ENCODE measurements at places on chromosomes 13 and 19.

DNA sequence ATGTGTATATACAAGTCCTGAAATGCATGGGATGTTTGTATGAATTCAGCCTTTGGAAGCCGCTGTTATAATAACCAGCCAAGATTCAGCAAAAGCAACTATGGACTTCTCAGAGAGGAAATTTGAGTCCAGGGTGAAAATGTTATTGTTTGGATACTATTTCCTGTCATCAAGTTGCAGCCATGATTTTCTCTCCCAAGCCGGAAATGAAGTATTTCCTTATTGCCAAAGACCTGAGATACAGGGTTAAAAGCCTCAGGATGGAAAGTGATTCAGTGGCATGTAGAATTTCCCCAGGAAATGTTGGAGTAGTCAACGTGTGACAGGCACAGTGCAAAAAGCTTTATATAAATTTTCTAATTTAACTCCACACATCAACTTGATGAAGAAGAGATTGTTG, 133.9 kb downstream of the IRS2 start:
- no peak for DNase-seq

DNA sequence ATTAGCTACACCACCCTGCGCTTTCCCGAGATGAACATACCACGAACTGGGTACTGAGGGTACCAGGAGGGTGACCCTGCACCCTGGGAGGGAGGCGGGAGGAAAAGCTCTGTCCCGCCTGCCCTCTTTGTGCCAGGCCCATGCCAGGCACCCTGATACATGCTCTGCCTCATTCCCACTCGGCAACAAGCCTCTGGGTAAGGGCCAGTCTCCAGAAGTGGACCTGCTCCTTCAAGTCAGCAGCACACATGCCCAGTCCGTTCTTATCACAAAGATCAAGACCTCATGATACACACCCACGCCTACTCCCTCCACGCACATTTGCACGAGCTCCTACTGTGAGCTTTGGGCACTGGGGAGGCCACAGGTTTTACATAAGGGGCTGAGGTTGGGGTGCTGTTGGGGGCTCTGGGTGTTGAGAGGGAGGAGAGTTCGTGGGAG, 2.0 kb upstream of the FFAR1 start:
- DNase-seq = no peak

- DNase-seq = no peak
Measured at GRCh38 chr13:84574851-84575250, 692.6 kb upstream of the SLITRK1 start.

GRCh38 chr19:10114651-10115391, 3.3 kb downstream of the P2RY11 start:
- no peak for DNase-seq

- no peak for DNase-seq
Measured at GRCh38 chr13:73069206-73069805, 10.5 kb downstream of the KLF5 start.

- DNase-seq = no peak
Measured at GRCh38 chr19:7142771-7143170, 73.3 kb downstream of the ZNF557 start.

GRCh38 chr13:46844431-46844830, 47.5 kb upstream of the ESD start:
- no peak for DNase-seq

- no peak for DNase-seq
Measured at GRCh38 chr13:44989941-44990340, 603 bp downstream of the GPALPP1 start.

DNA sequence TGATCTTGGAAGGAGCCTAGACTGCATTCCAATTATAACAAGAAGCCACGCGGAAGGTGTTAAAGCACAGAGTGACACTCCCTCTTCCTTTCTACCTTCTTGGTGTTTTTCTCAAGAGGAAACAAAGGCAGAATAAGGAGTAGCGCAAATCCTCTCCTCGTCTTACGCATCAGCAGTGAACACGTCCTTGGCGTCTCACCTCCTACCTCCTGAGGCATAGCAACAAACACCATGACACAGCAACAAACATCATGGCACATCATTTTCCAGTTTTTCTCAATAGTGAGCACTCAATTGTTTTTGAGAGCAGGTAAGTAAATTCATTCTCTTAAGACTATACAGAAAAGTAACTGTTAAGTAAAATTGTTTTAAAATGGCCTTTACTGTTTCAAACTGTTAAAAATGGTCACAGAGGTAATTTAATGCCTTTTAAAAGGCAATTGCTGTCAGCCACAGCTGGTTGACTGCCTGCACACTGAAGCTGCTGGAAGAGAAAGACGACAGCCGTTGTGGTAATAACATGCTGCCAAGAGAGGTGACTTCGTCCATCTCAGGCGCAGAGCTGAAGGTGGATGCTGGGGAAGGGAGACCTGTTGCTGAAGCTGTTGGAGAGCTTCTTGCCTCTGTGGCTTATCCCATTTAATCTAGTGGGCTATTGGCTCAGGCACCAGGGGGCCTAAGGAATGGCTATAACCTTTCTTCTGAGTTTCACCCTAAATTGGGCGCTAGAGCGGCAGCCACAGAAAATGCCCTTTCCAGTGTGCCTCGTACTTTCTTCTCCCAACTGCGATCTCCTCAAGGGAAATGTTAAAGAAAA, 703.7 kb downstream of the UQCRFS1 start:
- no peak for DNase-seq

DNA sequence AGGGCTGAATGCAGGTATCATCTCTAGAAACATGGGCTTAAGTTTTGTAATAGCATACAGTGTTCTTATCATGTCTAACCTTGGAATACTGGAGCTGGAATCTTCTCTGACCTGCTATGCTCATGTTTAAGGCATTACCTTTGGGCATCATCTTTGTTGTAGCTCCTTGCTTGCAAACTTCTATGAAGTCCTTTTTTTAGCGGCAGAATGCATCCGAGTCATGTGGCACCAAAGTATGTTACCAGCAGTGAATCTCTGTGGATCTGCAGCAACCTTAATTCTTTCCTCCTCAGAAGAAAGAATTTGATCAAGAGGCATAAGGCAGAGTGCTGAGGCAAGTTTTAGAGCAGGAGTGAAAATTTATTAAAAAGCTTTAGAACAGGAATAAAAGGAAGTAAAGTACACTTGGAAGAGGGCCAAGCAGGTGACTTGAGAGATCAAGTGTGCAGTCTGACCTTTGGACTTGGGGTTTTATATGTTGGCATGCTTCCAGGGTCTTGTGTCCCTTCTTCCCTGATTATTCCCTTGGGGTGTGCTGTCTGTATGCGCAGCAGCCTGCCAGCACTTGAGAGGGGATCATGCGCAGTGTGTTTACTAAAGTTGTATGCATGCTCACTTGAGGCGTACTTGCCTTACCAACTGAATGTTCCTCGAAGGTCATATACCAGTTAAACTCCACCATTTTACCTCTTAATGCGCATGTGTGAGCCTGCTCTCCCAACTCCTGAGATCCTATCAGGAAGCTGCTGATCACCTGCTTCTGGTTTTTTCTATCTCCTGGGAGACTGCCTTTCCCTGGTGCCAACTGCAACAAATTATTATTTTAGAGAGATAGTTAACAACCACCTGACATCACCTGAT, 115.5 kb downstream of the LACC1 start:
- no peak for DNase-seq

DNA sequence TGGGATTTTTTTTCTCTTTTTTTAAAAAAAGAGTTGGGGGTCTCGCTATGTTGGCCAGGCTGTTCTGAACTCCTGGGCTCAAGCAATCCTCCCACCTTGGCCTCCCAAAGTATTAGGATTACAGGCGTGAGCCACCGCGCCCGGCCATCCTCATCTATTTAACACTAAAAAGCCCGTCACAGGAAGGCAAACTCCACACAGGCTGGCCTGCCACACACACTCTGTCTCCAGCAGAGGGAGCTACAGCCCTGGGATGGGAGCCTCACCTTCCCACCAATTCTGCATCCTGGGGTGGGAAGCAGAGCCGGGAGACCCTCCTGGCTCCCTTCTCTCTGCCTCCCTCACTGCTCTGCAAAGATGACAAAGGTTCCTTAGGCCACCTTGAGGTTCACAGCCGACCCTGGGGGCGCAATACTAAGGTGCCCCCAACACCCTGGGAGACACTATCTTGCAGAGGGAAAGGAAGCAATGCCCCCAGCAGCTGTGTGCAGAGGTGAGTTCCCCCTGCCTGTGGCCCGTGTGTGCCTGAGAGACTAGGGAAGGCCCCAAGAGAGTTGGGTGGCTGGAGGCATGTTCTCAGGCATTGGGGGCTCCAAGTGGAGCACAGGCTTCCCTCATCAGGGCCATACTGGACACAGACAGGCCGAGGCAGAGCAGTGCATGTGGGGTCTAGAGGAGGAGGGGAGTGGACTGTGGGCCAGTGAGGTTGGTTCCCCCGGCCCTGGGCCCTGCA, 27.4 kb upstream of the TIMM44 start:
- DNase-seq = peak; percentile 5

DNA sequence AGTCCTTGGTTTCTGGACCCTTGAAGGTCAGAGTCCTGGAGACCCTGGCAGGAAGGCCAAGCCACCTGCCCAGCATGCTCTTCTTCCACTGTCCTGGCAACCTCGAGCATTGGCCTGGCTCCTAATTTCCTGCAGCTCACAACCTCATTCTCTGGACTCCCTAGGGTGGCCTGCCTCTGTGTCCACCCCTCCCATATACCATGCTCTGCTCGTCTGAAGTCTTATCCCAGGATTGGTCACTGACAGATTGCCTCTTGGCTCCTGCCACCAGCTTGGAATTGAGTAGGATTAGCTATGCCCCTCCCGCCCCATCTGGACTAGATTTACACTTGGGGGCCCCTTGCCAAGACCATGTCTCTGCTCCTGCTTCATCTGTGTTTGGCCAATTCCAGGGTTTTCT, 17.1 kb upstream of the WASF3 start:
- no peak for DNase-seq

GRCh38 chr13:31797154-31797775, 57.9 kb downstream of the RXFP2 start:
- DNase-seq = no peak

DNA sequence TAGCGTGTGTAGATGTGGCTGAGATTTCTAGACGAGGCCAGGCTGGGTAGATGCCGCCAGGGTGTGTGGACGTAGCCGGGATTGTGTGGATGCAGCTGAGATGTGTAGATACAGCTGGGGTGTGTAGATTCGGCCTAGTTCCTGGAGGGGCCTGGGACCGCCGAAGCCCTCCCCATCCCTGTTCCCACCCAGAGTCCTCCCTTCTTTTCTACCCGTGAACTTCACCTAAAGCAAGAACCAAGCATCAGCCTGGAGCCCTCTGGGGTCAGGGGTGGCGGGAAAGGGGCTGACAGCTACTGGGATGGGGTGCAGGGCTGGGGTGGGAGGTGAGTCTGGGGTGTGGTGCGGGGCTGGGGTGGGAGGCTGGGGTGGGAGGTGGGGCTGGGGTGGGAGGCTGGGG, 768 bp downstream of the TMPRSS9 start:
- no peak for DNase-seq

DNA sequence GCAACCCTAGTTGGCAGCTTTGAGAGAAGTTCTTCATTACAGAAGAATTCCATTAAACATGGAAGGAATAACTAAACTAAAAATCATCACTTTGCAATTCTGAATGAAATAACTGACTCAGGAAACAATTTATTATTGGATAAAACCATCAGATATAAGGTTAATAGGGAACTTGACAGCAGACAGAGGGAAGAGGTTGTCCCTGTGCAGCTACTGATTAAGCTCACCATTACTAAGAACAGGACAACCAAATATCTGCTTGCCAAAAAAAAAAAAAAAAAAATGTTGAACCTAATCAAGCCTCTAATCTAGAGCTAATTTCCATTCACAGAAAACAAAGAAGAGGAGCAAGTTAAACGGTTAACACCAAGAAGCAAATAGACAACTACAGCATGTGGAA, 12.8 kb downstream of the N4BP2L2 start:
- no peak for DNase-seq

GRCh38 chr13:107715496-107715895, 499.8 kb downstream of the LIG4 start:
- no peak for DNase-seq

GRCh38 chr13:39415008-39415802, 187.8 kb downstream of the LHFPL6 start:
- no peak for DNase-seq

- DNase-seq = no peak
Measured at GRCh38 chr13:35961002-35961401, 170.2 kb downstream of the DCLK1 start.

GRCh38 chr19:4980067-4980466, 11.2 kb downstream of the KDM4B start:
- no peak for DNase-seq

- DNase-seq = no peak
Measured at GRCh38 chr13:112183532-112184090, 116.7 kb downstream of the SOX1 start.

- DNase-seq = no peak
Measured at GRCh38 chr13:38008636-38009035, 139.1 kb upstream of the TRPC4 start.

GRCh38 chr19:44332145-44332544, 24.3 kb downstream of the ZNF112 start:
- no peak for DNase-seq

- no peak for DNase-seq
Measured at GRCh38 chr13:95485045-95485517, 67.4 kb upstream of the CLDN10 start.

DNA sequence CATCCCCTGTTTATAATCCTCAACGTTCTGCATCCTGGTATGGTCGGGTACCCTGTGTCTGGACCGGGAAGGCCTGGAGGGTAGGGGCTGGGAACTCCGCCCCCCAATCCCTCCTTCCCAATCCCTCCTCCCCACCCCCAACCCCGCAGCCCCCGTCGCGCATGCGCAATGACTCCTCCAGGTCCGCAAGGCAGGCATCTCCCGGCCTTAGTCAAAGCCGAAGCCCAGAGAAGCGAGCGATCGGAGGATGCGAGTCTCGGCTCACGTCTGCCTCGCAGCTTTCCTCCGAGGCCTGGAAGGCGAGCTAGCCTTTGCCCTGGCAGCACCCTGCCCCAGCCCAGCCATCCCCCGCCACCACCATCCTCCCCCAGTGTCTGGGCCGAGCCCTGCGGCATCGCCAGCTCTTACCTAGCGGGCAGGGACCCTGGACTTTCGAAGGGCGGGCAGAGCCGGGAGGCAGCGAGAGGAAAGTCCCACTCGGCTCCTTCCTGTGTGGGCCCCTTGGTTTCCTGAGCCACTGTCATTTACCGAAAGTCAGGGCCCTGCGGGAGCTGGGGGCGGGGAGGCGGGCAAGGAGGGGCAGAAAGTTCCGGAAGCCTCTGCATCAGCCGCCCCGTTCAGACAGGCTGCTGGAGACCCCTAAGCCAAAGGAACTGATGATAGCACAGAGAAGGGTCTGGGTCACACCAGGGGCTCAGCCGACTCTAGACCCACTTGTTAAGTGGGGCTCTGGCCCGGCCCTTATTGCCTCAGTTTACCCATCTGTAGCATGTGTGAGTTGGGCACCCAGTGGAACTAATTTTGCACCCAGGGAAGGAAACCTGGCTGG, at the start of gene JAK3:
Gene JAK3, minus strand, starts transcription at position 445 of the 829 bp plus-strand sequence. CDS start 3,565 bp downstream, outside the sequence.
- DNase-seq = peak; percentile 83

DNA sequence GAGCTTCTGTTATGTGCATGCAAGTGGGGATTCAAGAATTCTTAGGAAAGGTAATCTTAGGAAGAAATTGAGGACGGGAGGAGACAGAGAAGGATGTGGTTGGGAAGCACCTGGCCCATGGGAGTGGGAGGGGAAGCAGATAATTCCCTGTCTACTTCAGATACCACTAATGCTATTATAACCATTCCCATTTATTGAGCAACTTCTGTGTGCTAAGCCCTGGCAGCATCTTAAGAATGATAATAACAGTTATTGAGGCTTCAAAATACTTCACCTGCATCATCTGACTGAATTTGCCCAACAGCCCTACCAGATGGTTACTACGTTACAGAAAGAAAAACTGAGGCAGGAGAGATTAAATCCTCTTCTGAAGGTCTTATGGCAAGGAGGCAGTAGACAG, 1.4 kb downstream of the EPS8L1 start:
- no peak for DNase-seq

- DNase-seq = no peak
Measured at GRCh38 chr13:97122381-97122996, 99.6 kb upstream of the MBNL2 start.

Data from CD4-positive, alpha-beta T cell treated with Interleukin-4 for 4 hours (primary cell).